ENCODE measurements at places on chromosomes 5 and 9.

GRCh38 chr5:179820127-179820482 is 600 bp upstream of the SQSTM1 start:
- DNase-seq: no peak

DNA sequence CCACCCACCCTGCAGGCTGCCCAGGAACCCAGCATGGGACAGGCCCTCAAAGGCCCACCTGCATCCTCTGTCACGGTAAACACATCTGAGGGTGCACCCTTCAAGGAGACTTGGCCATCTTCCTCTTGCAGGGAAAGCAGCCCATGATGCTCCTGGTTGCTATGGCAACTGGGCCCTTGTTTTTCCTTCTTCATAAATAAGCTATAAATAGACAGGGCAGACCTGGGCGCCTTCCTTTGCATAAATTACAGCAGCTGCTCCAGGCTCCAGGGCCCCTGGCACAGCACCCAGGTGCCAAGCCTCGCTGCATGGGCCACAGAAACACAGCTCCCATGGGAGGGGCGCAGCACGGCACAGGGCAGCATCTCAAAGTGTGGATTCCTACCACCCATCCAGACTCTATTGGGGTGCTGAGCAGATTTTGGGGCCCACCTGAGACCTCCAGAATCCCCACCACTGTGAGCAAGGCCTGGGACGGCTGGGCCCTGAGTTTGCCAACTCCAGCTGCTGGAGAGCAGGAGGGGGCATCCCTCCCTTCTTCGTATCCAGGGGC is 5.8 kb upstream of the PSMB7 start:
- DNase-seq: no peak

DNA sequence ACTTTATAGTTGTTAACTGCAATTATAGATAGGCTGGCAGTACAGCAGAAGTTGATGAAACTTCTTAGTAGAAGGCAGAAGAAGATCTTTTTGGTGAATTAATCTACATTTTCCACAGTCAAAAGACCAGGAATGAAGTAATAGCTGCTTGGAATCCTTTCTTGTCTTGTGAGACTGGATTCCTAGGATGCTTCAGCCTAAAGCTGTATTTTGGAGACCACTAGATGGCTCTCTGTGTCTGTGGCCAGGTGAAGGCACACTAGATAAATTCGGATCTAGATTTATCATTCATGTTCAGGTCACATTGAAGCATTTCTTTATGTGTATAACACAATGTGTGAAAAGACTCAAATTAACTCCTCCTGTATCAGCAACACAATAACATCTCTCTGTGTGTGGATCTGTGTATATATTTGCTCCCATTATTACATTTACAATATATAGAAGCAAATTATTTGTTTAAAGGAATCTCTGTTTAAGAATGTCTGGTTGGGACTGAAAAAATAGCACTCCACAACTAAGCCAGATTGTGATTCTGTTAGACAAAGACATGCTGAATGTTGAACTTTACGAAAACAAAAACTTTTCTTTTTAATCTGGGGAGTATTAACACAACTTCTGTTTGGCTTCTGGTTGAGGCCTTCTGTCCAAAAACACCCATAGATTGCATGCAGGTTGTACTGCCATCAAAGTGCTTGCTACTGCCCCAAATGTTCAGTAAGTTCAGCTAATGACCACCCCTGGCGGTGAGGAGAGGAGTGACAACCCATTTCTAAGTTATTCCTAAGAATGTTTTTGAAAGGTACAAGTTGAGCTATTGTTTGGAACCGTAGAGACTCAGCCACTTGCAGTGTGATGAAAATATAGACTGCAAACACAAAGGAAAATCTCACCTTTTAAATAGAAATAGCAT is 10.6 kb downstream of the GRIN3A start:
- DNase-seq: no peak

DNA sequence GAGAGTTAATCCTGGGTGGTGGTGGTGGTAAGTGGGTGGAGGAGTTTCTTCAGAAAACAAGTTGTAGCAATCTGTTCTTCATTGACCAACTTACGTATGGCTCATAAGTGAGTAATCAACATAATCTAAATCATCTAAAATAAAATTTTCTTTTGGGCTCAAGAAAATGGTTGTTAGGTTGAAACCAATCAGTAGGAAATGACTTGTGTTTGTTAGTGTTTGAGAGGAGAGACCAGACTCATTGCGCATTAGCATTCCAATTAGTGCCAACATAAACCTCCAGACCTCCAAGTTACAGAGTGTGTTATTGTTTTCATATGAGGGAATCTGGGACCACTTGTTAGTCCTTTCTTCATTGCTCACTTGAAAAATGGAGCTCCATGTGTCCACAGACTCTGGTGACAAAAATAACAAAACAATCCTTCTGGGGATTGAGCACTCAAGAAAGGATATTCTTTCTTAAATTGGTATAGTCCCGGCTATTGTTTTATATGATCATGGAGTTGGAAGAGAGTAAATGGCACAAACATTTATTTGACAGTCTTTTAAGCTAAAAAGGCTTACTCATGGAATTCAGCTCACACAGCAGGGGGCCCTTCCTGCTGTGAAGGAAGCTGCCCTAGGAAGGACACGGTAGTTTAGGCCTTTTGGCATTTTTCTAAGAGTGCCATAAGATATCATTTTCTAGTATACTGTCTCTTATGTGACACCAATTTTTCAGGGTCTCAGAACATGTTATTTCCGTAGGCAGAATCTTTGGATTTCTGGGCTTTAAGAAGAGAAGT is 441.1 kb downstream of the EBF1 start:
- DNase-seq: no peak

Measured in esophagus squamous epithelium (tissue), 5 donors.